Natural killer cell treated with Interleukin-12 subunit alpha and Interleukin-12 subunit beta and Interleukin-15 and Interleukin-18, amount 100 ng/mL, for 72 hours (primary cell): ENCODE measurements at places on chromosomes 2 and 18. TPM values are rescaled to one million over a fixed set of nuclear protein-coding genes. Genes with fewer than 3 reads are reported as not detected.

Gene PELI1
- 51.1 TPM for total RNA-seq

Gene NIF3L1
- total RNA-seq: 23.2 TPM

GRCh38 chr2:105776560-105776928, 31.8 kb downstream of the NCK2 start:
- no peak for DNase-seq

DNA sequence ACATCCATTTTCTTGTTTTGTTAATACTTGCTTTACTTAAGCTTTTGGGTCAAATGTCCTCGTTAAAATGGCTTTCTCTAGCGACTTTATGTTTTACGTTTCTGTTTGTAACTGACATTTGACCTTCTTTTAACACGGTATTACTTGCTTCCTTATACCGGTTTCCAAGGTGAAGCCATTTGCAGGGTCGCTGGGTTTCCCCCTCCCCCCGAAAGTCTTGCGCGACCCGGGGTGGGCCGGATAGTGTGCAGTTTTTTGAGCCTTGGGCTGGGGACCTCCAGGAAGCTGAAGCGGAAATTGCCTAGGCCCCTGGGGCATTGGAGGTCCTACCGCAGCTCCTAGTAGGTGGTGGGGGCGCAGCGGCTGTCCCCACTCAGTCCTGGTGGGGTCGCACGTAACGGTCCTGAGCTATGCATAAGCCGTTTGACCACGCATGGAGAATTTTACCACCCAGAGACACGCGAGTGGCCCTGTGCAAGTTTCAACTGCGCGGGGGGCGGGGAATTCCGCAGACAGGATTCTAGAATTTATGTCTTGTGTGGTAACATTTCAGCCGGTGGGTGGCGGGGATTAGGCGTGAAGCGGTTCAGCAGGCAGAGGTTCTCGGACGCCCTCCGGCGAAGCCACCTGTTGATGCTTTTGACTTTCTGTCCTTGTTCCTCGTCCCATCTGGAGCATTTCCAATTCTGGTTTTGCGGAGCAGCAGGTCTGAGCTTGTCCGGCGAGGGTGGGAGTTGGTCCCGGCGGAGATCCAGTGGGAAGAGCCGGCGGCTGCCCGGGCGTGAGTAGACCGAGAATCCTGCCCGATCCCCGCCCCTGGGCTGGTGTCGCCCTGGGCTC, 2.4 kb downstream of the CFLAR start:
- peak; percentile 93 for DNase-seq

Gene PSMA8
- total RNA-seq: 0.31 TPM

- DNase-seq: no peak
Observed at GRCh38 chr18:51168960-51169662, 28.4 kb downstream of the MEX3C start.

Gene CACNB4
- 0.40 TPM for total RNA-seq
